ENCODE measurements at places on chromosomes 12 and 14. TPM values are rescaled to one million over a fixed set of nuclear protein-coding genes. Genes with fewer than 3 reads are reported as not detected.

DNA sequence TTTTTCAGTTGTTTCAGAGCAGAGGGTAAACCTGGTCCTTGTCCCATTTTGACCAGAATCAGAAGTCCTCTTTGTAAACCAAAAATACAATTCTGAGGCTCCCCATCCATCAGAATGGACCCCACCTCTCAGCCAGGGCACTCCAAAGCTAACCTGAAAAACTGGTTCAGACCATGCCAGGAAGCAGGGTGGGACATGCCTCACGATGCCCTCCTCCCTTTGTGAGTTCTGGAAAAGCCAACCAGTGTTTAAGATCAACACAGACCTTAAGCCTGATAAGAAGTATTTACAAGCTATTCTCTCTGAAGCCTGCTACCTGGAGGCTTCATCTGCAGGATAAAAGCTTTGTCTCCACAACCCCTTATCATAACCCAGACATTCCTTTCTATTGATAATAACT lies 35.4 kb downstream of the TNFAIP2 start:
- H3K4me1 ChIP-seq = no peaks in the 10 kb centered on the region
- H3K4me3 ChIP-seq = no peak overlapping the region
- no peaks in the 10 kb centered on the region for H3K36me3 ChIP-seq
- no peak for DNase-seq
- no peak overlapping the region for H3K27ac ChIP-seq

GRCh38 chr14:87199381-87199780 lies 793.6 kb downstream of the GALC start:
- H3K27me3 ChIP-seq = no peaks in the 10 kb centered on the region
- H3K4me3 ChIP-seq = no peak overlapping the region
- no peak for DNase-seq
- no peak overlapping the region for H3K27ac ChIP-seq
- no peaks in the 10 kb centered on the region for H3K36me3 ChIP-seq

DNA sequence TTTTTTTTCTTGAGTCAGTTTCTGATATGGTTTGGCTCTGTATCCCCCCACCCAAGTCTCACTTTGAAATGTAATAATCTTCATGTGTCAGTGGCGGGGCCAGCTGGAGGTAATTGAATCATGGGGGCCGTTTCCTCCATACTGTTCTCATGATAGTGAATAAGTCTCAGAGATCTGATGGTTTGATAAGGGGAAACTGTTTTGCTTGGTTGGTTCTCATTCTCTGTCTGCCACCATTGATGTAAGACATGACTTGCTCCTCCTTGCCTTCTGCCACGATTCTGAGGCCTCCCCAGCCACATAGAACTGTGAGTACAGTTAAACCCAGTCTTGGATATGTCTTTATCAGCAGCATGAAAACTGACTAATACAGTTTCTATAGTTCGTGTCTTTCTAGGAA lies 42.9 kb downstream of the WNK1 start:
- no peak overlapping the region for H3K27ac ChIP-seq
- peaks cover 7% of the 10 kb centered on the region for H3K4me1 ChIP-seq
- DNase-seq = no peak
- no peak overlapping the region for H3K4me3 ChIP-seq
- H3K36me3 ChIP-seq = no peaks in the 10 kb centered on the region
- H3K27me3 ChIP-seq = no peaks in the 10 kb centered on the region

DNA sequence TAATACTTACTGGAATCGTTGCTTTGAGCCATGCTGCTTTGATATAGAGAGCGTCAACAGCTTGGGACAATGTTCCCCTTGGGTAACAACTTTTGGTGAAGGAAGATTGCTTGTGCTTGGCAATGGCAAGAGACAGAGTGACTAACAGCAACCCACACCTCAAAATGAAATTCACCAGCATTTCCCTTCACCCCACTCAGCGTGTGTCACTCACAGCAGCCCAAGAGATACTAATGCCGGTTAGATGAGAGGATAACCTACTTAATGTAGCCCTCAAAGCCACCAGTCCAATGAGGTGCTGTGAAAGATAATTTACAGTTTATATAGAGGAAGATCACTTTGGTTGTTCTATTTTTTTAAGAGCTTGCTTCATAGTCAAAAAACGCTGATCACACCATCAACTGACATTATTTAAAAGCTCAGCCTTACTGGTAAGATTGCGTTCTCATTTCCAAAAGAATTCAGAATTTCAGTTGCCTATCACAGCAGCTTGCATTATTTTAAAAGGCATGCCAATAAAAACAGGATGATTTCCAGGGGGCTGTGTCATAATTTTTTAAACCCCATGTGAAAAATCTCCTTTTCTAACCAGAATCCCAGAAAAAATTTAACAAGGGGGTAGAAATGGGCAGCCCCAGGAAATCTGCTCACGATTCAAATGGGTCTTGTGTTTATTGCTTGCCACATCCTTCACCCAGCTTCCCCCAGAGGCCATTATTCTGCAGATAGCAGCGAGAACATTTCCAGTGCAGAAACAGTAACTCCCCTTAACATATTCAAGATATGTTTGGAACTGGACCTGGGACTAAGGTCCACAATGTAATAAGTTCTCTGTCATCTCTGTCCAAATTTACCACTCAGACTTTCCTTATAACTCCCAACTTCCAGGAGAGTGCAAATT lies at the start of gene IL26:
Gene IL26, minus strand, starts transcription at position 235 of the 901 bp plus-strand sequence. Its CDS starts 54 bp downstream, at position 181.
- no peaks in the 10 kb centered on the region for H3K27me3 ChIP-seq
- no peak within 1 kb of the TSS for H3K4me3 ChIP-seq
- no peak within 1 kb of the TSS for H3K27ac ChIP-seq
- no peaks in the 10 kb centered on the region for H3K4me1 ChIP-seq
- no peak for DNase-seq
- no peaks in the 10 kb centered on the region for H3K36me3 ChIP-seq

DNA sequence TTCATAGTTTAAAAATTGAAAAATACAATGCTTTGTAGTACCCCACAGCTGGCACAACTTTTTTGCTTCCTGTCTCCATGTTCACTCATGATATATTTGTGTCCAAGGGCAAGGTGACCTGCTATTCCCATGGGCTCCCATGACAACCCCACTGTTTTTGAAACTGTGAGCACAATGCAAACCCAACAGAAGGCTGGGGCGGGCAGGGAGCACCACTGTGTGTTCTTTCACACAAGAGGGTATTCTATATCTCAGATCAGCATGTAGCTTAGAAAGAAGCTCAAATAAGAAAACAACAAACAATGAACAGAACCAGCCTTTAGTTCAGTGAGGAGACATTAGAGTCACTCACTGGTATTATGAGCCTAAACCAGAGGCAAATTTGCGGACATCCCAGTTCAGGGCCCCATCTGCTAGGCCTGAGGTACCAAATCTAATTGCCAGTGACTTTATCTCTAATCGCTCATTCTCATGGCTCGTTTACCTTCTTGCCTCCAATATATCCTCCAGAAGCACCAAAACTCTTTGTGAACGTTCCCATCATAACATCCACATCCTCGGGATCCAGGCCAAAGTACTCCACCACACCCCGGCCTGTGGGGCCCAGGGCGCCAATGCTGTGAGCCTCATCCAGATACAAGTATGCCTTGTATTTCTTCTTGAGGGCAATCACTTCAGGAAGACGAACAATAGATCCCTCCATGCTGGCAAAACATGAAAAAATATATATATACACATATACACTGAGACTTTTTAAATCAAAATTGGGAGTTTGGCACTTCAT lies 56.4 kb upstream of the ISM2 start:
- H3K36me3 ChIP-seq = no peaks in the 10 kb centered on the region
- no peak for DNase-seq
- no peak overlapping the region for H3K27ac ChIP-seq
- no peaks in the 10 kb centered on the region for H3K27me3 ChIP-seq

GRCh38 chr12:16392846-16393535 lies 45.5 kb downstream of the MGST1 start:
- H3K27me3 ChIP-seq = no peaks in the 10 kb centered on the region
- H3K36me3 ChIP-seq = no peaks in the 10 kb centered on the region
- no peaks in the 10 kb centered on the region for H3K4me1 ChIP-seq
- H3K27ac ChIP-seq = no peak overlapping the region

DNA sequence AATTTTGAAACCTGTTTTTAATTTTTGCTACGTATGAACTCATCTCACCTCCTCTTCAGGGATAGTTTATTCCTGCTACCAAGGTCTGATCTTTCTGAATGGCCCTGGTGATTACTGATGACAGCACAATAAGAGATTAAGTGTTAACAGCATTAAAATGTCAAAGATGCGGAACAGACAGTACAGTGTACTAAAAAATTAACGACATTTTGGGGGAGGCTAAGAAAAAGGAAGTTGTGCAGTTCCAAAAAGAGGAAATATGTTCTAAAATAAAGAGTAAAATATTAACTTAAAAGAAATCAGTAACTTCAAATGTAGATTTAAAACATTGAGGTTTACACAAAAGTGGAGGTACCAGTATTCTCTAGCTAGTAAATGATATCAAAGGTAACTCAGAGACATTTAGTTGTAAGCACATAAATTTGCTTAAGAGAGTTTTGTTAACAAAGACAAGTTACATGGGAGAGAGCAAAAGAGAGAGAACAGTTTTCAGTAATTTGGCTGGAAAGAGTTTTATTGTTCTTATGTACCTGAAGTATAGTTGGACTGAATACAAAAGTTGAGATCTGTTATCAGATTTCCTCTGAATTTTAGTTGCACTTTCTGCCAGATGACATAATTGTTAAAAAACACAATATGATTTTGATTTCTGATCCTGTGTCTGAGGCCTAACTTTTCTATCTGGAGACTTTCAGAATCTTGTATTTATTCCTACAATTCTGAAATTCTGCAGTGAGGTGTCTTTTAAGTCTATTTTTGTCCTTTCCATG lies 4.2 kb upstream of the CLECL1 start:
- peak overlapping the region; percentile 22 for H3K27ac ChIP-seq
- no peak for DNase-seq
- no peaks in the 10 kb centered on the region for H3K36me3 ChIP-seq
- no peak overlapping the region for H3K4me3 ChIP-seq
- H3K4me1 ChIP-seq = peaks cover 9% of the 10 kb centered on the region

DNA sequence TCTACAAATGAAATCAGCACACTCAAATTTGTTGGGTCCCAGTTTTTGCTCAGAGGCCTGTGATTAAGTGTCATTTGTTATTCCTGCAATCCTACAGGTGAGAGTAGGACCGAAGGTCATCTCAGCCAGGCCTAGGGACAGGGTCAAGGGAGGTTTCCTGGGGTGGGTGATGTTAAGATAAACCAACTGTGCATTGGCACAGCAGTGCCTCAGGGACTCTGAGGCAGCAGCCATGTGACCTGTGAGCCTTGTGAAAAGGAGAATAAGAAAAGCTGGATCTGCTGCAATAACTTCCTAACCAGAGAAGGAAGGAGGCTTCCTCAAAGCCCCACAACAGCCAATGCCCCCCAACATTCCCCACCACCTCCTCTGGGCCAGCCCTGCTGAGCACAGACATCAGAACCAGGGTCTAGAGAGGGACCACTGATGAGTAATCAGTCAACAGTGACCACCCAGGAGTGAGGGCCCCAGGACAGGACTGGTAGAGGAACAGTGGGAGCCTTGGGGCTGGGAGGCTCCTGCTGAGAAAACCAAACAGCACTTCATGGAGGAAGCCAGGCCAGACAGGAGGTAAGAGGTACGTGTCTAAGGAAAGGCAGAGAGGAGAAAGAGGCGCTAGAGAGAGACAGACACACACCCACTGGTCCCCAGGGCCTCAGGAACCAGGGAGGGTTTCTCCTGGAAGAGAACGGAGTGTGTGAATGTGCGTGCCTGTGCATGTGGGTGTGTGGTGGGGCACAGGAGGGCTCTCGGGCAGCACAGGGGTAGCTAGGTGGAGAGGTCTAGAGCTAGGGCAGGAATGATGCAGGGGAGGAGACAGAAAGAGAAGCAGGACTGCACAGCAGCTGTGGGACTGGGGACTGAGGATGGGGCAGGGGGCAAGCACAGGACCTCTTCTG lies 82.4 kb downstream of the ITPK1 start:
- H3K4me1 ChIP-seq = no peaks in the 10 kb centered on the region
- H3K27me3 ChIP-seq = no peaks in the 10 kb centered on the region
- no peaks in the 10 kb centered on the region for H3K36me3 ChIP-seq
- no peak overlapping the region for H3K27ac ChIP-seq

DNA sequence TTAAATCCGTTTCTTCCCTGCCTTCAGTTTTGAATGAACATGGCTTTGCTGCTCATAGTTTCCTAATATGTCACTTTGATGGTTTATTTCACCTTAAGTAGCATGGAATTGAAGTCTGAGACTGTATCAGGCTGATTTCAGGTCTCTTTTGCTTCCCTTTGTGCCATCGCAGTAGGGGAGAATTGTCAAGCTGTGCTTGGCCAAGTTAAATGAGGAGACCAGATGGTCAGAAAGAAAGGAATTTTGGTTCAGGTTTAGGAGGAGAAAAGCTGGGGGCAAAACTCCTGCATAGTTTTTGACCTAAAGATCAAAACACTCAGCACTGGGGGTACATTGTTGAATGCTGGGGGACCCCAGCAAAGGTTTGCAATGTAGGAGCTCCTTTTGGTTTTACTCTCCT lies 398.4 kb downstream of the NUAK1 start:
- H3K4me3 ChIP-seq = no peak overlapping the region
- no peak overlapping the region for H3K27ac ChIP-seq
- DNase-seq = no peak

DNA sequence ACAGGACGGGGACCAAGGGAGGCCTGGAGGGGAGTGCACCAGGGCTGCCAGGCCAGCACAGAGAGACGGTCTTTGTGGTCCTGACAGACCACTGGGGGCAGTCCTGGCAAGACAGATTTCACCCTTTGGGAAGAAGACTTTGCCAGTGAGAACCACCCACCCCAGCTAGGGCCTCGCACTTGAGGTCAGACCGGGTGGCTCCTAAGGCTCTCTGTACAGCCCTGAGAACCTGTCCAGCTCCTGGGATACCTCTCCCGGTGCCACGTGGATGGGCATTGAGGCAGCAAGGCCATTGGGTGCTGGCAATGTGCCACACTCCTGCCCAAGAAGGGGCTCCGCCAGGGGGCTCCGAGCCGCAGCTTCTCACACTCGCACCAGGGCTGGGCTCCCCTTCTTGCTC lies 42.4 kb downstream of the DEGS2 start:
- H3K27ac ChIP-seq = no peak overlapping the region
- H3K36me3 ChIP-seq = no peaks in the 10 kb centered on the region
- no peak overlapping the region for H3K4me3 ChIP-seq

- no peaks in the 10 kb centered on the region for H3K27me3 ChIP-seq
- no peak overlapping the region for H3K4me3 ChIP-seq
- no peaks in the 10 kb centered on the region for H3K4me1 ChIP-seq
These were observed 11.0 kb downstream of the SAMD4A start for GRCh38 chr14:54577977-54578376.

DNA sequence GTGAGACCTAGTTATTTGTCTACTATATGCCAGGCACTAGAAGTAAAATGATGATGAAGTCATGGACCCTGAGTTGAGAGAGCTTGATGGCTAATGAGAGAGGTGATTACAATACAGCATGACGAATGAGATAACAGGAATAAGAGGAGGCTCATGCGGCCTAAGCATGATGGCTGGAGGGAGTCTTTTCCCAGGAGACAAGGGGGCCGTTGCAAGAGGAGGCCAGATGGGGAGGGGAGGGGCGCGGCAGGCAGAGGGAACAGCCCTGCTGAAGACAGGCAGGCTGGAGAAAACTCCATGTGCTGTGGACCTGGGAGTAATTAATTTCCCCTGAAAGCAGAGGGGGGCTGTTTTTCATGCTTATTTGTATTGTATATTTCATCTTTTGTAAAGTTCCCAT lies 144.7 kb upstream of the RFLNA start:
- H3K4me1 ChIP-seq = no peaks in the 10 kb centered on the region
- H3K27me3 ChIP-seq = no peaks in the 10 kb centered on the region
- H3K36me3 ChIP-seq = no peaks in the 10 kb centered on the region

Gene TTC6
- total RNA-seq = 0.25 TPM

Gene TAS2R42
- total RNA-seq = not detected

Gene TSPAN8
- 22.0 TPM for total RNA-seq

Gene CLEC1A
- 0.72 TPM for total RNA-seq

Gene SLC25A47
- 0.28 TPM for total RNA-seq

All from pancreas (tissue), 10 donors.